ENCODE measurements at places on chromosomes 11 and 22.

- no peak for DNase-seq
These were observed 4.2 kb upstream of the MPPED1 start for GRCh38 chr22:43407591-43407990.

DNA sequence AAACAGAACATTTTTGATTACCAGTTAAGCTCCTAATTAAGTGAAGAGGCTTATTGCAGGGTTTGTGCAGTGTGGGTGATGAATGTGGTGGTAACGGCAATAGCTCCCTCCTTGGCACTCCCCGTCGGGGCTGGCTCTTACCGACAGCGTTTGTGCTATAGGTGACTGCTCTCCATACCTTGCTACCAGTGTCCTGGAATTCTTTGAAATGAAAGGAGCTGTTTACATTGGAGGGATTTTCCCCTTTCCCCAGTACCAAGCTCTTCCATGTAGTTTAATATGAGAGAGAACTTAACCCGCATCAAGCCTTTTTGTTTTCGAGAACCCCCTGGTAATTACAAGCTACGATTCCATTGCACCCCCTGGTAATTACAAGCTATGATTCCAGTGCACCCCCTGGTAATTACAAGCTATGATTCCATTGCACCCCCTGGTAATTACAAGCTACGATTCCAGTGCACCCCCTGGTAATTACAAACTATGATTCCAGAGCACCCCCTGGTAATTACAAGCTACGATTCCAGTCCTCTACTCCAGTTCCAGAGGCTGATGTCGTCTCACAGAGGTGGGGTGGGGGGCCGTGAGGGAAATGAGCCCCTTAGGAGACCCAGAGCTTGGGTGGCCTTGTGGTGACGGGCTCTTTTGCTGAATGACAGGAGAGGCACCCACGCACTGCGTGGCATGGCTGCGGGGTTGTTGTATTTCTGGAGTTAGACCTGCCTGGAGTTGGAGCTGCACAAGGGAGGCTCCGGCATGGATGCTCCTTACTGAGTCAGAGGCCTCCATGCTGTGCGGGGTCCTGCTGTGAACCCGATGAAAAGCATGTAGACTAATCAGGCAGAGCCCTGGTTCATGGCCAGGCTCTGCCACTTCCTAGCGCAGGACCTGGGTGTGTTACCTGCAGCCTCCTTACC lies 205.3 kb downstream of the TBC1D22A start:
- DNase-seq = no peak

GRCh38 chr22:35739076-35739930 lies 21.6 kb downstream of the APOL5 start:
- DNase-seq = no peak

DNA sequence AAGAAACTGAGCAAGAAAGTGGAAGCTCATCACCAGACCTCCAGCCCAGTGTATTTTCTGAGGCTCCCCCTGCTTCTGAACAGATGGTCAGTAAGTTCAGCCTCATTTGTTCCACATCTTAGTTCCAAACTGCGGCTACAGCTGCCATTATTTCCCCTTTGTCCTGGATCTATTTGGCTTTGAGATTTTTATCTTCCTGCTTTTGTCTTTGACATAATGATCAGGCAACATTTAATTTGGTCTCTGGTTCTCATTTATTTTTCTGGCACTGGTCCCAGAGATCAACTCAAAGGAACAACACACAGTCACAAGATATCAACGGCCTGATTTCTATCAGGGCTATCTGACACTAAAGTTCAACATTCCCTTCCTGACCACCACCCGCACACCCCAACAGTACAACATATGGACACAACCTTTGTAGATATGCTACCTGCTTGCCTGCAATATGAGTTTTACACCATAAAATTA lies 137.5 kb downstream of the FAM76B start:
- DNase-seq = no peak

DNA sequence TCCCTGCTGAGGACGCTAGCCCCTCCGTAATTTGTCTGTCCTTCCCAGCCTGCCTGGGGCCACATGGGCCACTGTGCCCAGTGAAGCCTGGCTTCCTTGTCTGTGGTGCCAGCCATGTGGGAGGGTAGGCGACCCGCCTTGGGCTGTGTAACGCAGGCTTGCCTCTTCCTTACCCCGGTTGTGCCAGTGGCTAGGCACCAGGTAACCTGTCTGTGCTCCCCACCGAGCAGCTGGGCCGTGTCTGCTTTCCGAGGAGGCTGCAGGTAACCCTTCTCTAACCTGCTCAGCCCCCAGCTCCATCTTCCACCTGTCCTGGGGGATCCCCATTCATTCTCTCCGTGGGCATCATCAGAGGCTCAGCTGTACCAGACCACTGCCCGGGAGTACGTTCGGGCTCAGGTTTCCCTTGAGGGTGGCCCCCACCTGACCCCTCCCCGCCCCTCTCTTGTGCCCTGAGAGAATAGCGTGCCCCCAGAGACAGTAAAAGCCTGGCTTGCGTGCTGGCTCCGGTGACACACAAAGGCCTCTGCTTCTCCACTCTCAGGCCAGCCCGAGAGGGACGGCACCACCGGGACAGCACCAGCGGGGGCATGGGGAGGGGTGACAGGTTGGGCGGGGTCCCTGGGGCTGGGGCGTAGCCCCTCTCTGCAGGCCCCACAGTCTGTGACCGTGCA lies 79.1 kb downstream of the CDKN1C start:
- no peak for DNase-seq

GRCh38 chr11:34341931-34342533 lies 15.8 kb downstream of the ABTB2 start:
- DNase-seq = no peak
